Stimulated activated CD4-positive, alpha-beta T cell treated with anti-CD3 and anti-CD28 coated beads, Interleukin-2, amount 100 ng/mL, for 24 hours (primary cell): ENCODE measurements at places on chromosomes 1 and 21.

GRCh38 chr1:169392406-169392805 is 24.4 kb downstream of the BLZF1 start:
- DNase-seq, result no peak

DNA sequence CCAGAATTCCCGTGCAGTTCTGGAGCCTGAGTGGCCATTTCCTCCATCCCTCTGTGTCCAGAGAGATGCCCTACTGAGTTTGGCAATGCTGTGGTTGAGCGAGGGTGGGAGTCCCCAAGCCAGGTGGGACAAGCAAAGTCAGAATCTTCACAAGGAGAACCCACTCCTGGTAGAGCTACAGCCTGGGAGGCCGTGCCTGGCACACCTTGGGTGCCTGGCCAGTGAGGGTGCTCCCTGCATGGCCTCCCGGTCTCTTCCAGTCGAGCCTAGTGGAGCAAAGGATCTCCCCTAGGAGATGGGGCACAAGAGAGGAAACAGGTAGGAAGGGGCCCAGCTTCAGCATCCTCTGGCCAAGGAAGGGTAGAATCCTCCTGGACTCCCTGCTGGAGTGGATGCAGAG is 57.9 kb downstream of the H3-3A start:
- DNase-seq, result no peak

GRCh38 chr1:153612111-153612754 is 704 bp downstream of the S100A16 start:
- DNase-seq, result no peak

DNA sequence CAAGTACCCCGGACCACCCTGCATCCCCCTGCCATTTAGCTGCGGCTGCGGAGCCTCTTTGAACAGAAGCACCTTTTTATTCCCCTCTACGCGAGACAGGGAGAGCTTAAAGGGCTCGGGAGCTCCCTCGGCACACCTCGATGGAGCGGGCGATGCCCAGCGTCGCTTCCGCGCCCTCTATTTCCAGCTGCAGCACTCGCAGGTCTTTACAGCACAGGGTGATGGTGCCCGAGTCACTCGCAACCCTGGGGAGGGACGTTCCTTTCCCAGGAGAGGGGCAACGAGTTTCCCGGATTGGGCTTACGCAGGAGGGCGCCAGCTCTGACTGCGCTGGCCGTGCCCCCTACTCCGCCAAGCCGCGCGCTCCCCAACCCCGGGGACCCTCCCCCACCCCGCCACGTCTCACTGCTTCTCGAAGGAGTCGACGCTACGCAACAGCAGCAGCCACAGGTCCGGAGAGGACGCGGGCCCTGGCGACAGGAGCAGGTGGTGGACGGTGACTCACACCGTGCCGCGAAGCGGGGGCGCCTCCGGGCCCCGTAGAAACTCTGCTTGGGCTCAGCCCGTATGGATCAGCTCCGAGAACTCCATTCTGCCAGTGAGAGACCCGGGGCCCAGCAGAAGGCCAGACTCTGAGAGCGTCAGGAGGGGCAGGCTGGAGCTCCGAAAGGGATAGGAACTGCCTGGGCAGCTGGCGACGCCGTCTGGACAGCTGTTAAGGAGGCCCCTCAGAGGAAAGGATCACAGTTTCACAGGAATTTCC is 5.8 kb upstream of the FAM167B start:
- peak; percentile 53 for DNase-seq

DNA sequence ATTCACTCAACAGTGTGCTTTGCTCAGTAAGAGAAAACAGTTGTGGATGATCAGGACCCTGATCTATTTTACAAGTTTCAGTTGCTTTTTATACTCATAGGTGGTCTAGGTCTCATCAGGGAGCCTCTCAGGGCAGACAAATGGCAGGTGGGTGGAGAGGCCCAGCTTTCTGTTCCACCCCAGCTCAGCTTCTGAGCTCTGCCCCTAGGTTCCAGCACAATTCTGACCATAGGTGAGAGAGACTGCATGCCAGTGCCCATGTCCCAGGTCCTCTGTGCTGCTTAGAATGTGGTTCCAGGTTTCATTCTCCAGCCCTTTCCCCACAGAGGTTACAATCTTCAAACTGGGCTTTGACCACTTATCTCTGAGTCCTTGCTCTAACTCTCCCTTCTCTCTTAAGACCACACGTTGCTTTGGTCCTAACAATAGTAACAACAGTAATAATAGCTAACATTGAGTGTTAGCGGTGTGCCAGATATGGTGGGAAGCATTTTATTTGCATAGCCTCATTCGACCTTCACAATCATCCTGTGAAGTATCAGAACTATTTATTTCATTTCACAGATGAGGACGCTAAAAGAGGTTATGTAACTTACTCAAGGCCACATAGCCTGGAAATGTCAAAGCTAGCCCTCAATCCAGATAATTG is 19.6 kb upstream of the DUSP10 start:
- DNase-seq, result no peak

GRCh38 chr21:45359451-45360217 is 45.3 kb upstream of the COL18A1 start:
- no peak for DNase-seq

DNA sequence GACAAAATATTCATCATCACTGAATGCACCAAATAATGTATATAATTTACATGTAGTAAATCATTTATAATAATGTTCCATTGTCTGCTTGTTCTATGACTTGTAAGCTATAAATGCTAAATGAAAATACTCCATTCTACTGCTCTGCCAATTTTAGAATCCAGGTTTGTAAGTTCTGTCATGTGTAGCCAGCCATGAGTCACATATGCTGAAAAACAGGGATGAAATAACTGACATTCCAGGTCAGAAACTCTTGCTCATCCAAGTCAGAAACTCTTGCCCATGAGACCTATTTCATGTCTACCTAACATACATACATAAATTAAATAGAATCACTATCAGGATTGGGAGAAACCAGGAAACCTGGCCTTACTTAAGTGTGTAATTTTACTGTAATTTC is 95.6 kb downstream of the ASH1L start:
- DNase-seq, result no peak

DNA sequence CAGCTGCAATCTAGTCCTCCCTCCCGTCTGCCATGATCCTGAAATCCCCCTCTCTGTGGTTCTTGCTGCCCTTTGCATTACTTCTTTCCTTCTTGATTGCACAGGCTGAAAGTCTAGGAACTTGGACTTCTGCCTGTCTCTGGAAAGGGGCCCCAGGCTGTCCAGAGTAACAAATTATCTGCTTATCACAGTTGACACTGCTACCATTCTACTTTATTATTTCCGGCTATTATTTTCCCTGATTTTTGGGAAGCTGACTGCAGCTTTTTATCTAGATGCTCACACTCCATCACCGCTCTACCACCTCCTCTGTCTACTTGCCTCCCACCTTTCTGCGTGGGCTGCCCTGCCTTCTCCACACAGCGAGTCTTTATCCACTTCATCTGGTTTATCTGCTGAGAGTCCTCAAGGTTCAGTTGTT is 202.1 kb upstream of the PLXNA2 start:
- DNase-seq, result no peak

- no peak for DNase-seq
These were observed 18.3 kb downstream of the SYNC start for GRCh38 chr1:32684167-32684811.

- no peak for DNase-seq
These were observed 39.9 kb downstream of the AKNAD1 start for GRCh38 chr1:108817016-108817415.

- no peak for DNase-seq
These were observed 121.9 kb downstream of the LRRC40 start for GRCh38 chr1:70083519-70083918.

DNA sequence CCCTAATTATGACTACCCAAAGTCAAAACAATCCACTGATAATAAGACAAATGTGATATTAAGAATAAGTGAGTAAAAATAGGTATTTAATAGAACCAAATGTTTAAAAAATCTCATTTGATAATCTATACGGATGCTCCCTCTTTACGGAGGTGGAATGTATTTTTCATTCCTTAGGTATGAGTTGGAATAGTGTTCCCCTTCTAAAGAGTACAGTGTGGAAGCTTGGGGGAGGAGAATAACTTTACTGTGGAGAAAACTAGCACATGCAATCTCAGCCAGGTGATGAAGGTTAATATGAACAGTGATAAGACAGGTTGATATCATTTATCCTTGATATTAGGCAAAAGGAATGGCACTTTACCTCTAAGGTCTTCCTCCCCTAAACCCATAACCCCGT is 74.6 kb downstream of the GPR88 start:
- DNase-seq, result no peak

DNA sequence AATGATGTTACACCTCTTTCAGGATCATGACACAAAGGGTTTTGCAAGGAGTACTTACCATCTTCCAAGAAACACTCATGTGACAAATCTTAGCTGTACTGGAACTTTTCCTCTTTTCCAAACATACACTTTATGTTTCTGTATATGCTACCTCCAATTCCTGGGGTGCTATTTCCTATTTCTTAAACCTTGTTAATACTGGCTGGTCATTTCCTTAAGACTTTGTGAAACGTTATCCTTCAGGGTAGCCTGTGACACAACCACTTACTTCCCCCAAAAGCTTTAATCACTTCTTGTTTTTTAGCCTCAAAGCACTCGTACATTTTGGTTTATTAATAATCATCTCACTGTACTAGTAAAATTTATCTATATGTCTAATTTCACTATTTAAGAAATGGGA is 39.4 kb downstream of the OR10Z1 start:
- DNase-seq, result no peak

DNA sequence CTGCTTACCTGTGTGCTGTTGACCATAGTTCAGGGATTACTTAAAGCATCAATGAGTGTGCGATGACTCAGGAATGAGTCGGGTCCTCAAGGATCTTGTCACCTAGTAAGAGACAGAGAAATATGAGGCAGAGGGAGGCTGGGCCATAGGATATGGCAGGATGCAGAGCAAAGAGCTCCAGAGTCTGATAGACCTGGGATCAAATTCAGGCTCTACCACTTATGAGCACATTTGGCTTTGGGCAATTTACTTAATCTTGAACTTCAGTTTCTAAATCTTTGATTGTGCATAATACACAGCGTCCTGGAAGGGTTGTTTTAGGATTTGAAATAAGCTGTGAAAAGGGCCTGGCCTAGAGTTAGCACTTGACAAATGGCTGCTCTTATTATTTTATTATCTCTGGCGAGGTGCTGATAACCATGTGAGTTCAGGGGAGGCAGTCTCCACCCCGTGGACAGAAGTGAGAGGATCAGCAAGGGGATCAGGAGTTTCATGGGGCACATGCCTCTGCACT is 94.5 kb downstream of the ROR1 start:
- DNase-seq, result no peak

GRCh38 chr21:43997766-43998742 is 14.1 kb upstream of the TRAPPC10 start:
- DNase-seq, result no peak

DNA sequence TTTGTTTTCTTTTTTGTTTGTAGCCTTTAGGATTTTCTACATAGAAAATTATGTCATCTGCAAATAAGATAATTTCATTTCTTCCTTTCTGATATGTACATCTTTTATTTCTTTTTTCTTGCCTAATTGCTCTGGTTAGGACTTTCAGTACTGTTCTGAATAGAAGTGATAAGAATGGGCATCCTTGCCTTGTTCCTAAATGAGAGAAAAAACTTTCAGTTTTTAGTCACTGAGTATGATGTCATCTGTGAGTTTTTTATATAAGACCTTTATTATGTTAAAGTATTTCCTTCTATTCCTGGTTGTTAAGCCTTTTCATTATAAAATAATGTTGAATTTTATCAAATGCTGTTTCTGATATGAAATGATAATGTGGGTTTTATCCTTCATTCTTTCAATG is 76.0 kb upstream of the SLC35F3 start:
- no peak for DNase-seq

DNA sequence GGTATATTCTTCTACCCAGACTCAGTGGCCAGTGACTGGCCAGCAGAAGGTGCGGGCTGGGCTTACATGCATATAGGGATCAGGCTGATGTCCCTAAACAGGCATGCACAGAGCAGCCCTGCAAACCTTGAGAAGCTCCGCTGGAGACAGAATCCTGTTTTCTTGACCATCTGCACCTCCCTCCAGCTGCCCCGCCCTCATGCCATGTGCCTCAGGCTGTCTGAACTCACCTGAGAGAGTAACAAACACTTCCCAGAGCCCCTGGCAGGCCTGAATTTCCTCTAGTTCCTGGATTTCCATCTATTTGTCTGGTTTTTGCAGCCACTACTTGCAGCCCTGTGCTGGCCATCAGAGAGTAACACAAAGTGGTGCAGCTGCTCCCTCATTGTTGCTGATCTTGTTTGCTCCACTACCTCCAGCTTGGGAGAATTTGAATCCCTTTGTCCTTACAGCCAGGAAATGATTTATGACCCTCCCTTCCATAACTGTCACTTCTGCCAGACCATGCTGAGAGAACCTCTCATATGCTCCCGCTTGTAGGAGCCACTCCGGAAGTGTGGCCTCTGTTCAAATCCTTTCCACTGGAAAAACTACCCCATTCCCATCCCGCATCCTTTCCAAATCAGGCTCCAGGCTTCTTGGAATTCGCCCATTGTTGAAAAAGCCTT is 113.6 kb downstream of the NMNAT2 start:
- no peak for DNase-seq

DNA sequence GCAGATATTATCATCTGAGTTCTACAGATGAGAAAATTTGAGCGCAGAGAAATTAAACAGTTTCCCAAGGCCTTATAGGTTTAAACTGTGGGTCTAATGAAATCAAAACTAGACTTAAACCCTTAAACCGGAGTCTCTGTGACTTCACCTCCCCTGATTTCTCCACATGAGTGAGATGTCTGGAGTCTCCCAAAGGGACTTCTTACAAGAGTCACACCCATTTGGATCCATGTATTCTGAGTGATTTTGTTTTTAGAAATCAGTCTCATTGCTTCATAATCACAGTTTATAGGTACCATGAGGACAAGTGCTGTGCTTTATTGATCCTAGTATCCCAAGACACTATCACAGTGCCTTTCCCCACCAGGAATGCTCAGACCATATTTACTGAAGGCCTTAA is 206.0 kb upstream of the JUN start:
- DNase-seq, result no peak

GRCh38 chr1:33122483-33123178 is 41.7 kb downstream of the AZIN2 start:
- DNase-seq, result no peak

DNA sequence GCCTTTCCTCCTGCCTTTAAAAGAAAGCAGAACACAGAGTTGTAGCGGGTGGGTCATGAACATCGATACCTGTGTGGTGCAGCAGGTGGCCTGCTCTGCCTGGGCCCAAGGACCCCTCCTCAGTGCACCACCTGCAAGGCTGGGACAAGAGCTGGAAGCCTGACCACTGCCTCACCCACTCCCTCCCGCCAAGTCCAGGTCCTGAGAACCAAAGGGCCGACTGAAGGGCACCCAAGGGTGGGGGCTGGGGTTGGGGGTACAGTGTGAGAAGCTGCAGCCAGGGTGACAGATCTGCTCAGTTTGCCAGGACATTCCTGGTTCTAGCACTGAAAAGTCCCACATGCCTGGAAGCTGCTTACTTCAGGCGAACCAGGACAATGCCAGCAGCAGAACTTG is 36.1 kb downstream of the NTPCR start:
- DNase-seq, result no peak
